ENCODE measurements at places on chromosomes 13 and 19.

GRCh38 chr19:29096896-29097295, 116.1 kb downstream of the UQCRFS1 start:
- no peaks in the 10 kb centered on the region for H3K36me3 ChIP-seq
- no peaks in the 10 kb centered on the region for H3K27me3 ChIP-seq
- no peaks in the 10 kb centered on the region for H3K4me1 ChIP-seq
- no peak overlapping the region for H3K4me3 ChIP-seq
- DNase-seq: no peak

DNA sequence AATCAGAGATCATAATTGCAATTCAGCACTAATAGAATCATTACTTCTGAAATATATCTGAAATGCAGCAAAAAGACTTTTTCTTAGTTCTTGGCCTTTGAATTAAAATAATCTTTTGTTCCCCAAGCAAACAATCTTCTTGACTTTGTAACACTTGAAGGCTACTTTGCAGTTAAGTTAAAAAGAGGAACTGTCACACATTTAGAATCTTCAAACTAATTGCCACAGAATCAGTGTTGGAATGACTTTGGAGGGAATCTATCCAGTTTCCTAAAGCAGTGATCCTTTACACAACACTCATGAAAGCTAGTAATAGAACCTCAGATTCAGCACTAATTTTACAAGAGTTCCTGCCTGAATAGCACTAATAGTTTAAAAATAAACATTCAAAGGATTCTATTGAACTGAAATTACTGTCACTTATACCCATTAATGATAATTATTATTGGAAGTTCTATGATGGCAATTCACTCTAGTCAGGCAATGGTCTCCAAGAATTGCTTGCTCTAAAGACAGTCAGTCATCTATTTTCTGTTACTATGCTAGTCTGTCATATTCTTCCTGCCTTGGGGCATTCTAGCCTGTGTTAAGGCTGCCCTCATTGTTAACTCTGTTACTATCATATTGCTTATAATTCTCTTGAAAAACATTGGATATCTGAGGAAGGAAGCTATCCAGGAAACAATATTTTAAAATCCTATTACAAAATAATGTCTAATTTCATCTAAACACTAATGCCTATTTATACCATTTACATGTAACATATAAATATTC, 362.4 kb downstream of the DIAPH3 start:
- no peak overlapping the region for H3K27ac ChIP-seq
- no peaks in the 10 kb centered on the region for H3K36me3 ChIP-seq
- no peaks in the 10 kb centered on the region for H3K27me3 ChIP-seq
- DNase-seq: no peak
- no peaks in the 10 kb centered on the region for H3K4me1 ChIP-seq

GRCh38 chr13:29978211-29978610, 127.8 kb upstream of the UBL3 start:
- H3K4me1 ChIP-seq: peaks cover 16% of the 10 kb centered on the region
- H3K4me3 ChIP-seq: no peak overlapping the region
- H3K27me3 ChIP-seq: peaks cover 8% of the 10 kb centered on the region
- H3K27ac ChIP-seq: no peak overlapping the region
- no peak for DNase-seq

GRCh38 chr19:49832556-49832955, 14.5 kb downstream of the MED25 start:
- no peaks in the 10 kb centered on the region for H3K4me1 ChIP-seq
- H3K27ac ChIP-seq: no peak overlapping the region
- DNase-seq: no peak
- H3K4me3 ChIP-seq: no peak overlapping the region
- H3K27me3 ChIP-seq: no peaks in the 10 kb centered on the region
- H3K36me3 ChIP-seq: peaks cover 21% of the 10 kb centered on the region

GRCh38 chr13:95676762-95677563, at the start of gene DNAJC3:
DNAJC3 (plus strand) TSS chr13:95677139; CDS start chr13:95677256, 117 bp downstream.
- H3K27me3 ChIP-seq: peaks cover 3% of the 10 kb centered on the region
- H3K4me3 ChIP-seq: peak within 1 kb of the TSS; percentile 93
- peak; percentile 99 for DNase-seq
- H3K36me3 ChIP-seq: peaks cover 16% of the 10 kb centered on the region
- peaks cover 50% of the 10 kb centered on the region for H3K4me1 ChIP-seq

GRCh38 chr19:7869453-7869909, 4.7 kb downstream of the PRR36 start:
- H3K4me3 ChIP-seq: peak overlapping the region; percentile 47
- H3K36me3 ChIP-seq: no peaks in the 10 kb centered on the region
- DNase-seq: peak; percentile 75
- no peak overlapping the region for H3K27ac ChIP-seq

DNA sequence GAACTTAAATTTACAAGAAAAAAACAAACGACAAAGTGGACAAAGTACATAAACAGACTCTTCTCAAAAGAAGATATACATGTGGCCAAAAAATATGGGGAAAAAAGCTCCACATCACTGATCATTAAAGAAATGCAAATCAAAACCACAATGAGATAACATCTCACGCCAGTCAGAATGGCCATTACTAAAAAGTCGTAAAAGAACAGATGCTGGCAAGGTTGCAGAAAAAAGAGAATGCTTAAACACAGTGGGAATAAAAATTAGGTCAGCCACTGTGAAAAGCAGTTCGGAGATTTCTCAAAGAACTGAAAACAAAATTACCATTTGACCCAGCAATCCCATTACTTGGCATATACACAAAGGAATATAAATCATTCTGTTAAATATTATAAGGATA, 132.7 kb downstream of the UGGT2 start:
- no peaks in the 10 kb centered on the region for H3K27me3 ChIP-seq
- no peaks in the 10 kb centered on the region for H3K4me1 ChIP-seq
- no peak overlapping the region for H3K27ac ChIP-seq
- H3K36me3 ChIP-seq: no peaks in the 10 kb centered on the region
- no peak overlapping the region for H3K4me3 ChIP-seq

- H3K27ac ChIP-seq: no peak overlapping the region
- DNase-seq: no peak
- no peak overlapping the region for H3K4me3 ChIP-seq
- no peaks in the 10 kb centered on the region for H3K27me3 ChIP-seq
- peaks cover 55% of the 10 kb centered on the region for H3K36me3 ChIP-seq
Observed at GRCh38 chr13:72751220-72751619, 23.5 kb downstream of the BORA start.

DNA sequence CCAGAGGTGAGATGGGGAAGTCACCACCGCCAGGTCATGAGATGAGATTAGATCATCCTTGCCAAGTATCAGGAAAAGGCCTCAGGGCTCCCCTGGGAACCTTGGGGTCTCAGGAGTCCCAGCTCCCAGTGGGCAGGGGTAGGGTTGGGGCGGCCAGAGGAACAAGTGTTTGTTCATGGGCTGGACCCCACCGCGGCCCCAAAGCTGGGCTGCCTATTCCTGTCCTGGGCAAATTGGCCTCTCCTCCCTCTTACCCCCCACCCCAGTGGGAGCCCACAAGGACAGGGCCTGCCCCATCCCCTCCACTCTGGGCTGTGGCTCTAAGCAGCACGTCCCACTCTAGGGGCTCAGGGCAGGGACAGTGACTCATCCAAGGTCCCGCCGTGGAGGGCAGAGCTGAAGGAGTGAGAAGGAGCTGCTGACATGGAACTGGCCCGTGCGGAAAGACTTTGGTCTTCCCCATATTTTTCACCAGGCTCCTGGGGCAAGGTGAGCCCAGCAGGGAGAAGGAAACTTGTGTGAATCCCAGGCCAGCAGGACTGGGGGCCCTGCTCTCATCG, 4.0 kb upstream of the HCN2 start:
- no peaks in the 10 kb centered on the region for H3K4me1 ChIP-seq
- H3K27ac ChIP-seq: no peak overlapping the region
- DNase-seq: no peak
- H3K27me3 ChIP-seq: peaks cover 10% of the 10 kb centered on the region
- H3K36me3 ChIP-seq: peaks cover 2% of the 10 kb centered on the region

DNA sequence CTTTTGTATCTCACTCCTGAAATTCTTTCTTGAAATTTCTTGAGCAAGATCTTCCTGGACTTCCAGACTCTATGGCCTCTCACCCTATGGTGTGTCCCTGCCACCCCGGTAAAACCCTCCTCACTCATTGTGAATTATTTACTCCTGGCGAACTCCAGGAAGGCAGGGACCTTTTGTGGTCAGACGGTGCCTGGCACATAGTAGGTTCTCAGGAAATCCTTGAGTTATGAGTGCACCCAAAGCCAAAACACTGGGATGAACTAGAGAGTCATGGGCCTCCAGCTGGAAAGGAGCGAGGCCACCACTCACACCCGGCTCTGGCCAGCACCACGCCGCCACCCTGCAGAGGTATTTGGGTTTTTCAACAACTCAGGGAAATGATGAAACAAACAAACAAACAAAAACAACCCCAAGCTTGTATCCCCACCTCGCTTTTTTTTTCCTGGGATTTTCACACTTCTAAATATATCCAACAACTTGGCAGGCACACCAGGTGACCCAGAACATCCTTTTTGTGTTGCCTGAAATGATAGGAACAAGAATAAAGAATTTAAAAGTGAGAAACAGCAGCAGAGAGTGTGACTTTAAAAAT, 11.2 kb downstream of the HPN start:
- DNase-seq: no peak
- no peak overlapping the region for H3K27ac ChIP-seq
- H3K36me3 ChIP-seq: no peaks in the 10 kb centered on the region
- H3K4me3 ChIP-seq: no peak overlapping the region
- no peaks in the 10 kb centered on the region for H3K4me1 ChIP-seq

DNA sequence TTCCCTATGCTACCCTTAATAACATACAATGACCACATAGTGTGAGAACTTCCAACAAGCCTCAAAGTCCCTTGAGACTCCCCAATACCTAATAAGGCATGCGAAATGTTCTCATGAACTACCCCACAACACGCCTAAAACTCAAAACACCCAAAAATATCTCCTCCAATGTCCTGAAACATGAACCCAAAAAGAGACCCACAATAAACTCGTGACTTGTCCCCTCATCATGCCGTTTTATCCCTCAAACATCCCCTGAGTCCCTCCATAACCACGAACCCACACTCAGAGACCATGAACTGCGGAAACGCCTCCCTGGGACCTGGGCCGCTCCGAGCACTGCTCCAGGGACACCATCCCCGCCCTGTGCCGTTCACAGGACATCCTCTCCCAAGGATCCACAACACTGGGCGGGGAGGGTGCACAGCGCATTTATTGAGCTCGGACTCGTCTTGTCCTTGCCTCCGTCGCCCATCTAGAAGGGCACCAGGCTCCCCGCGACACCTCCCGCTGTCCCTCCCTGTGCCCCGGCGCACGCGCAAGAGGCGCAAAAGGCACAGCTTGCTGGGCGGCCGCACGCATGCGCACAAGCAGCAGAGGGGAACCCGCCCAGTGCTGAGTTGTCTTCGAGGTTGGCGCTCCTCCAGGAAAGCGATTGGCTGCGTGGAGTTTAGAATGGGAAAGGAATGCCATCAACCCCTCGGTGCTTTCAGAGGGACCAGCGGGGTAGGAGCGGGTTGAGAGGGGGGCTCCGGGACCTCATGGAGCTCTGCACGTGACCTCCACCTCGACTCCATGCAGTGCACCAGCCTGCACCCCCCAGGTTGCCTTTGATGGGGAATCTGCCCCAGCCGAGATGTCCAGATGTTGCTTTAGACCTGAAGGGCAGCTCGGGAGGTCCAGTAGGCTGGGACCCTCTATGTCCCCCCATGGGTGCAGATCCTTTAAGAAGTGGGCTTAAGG, 8.8 kb downstream of the FXYD3 start:
- peak overlapping the region; percentile 36 for H3K27ac ChIP-seq
- peaks cover 5% of the 10 kb centered on the region for H3K27me3 ChIP-seq
- DNase-seq: peak; percentile 86
- no peaks in the 10 kb centered on the region for H3K36me3 ChIP-seq

DNA sequence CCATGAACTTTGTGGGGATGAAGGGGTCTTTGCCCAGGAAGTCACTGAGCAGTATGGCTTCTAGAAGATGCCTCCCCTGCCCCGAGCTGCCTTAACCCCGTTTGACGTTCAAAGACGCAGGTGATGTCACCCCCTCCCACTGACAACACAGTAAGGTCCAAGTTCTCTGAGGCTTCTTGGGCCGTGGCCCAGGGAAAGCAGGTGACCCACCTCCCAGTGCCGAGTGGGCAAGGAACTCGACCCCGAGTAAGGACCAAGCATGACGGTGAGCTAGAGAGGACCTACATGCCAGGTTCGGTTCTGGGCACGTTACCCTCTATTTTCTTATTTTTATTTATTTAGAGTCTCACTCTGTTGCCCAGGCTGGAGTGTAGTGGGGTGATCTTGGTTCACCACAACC, 81.3 kb downstream of the SLC6A16 start:
- DNase-seq: no peak
- H3K4me3 ChIP-seq: no peak overlapping the region
- H3K27ac ChIP-seq: no peak overlapping the region
- H3K36me3 ChIP-seq: no peaks in the 10 kb centered on the region

DNA sequence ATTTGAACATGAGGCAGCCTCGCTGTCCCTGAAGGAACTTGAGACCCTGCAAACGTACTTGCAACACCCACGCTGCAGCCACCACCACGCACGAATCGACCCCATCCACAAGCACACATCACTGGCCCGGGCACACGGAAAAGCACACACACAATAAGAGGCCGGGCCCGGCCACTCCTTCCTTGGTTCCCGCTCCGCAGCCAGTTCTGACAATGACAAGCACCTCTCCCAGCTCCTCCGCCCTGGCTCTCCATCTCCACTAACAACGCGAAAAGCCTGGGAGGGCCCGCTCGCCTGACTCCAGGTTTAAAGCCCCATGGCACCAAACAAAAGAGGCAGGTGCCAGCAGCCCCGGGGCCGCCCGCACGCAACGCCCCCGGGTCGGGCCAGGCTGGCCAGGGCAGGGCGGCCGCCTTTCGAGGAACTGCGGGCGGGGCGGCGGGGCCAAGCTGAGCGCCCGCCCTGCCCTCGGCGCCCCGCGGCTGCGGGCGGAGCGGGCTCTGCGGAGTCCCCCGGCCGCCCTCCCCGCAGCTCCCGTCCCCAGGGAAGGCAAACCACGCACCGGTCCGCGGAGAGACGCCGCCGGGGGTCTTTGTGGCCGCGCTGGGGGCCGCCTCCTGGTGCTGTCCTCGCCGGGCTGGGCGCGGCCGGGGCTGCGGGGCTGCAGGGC, 495 bp downstream of the DCLK1 start:
- H3K4me3 ChIP-seq: no peak overlapping the region
- no peaks in the 10 kb centered on the region for H3K4me1 ChIP-seq
- H3K27me3 ChIP-seq: peaks cover 28% of the 10 kb centered on the region
- no peak for DNase-seq
- H3K27ac ChIP-seq: no peak overlapping the region

DNA sequence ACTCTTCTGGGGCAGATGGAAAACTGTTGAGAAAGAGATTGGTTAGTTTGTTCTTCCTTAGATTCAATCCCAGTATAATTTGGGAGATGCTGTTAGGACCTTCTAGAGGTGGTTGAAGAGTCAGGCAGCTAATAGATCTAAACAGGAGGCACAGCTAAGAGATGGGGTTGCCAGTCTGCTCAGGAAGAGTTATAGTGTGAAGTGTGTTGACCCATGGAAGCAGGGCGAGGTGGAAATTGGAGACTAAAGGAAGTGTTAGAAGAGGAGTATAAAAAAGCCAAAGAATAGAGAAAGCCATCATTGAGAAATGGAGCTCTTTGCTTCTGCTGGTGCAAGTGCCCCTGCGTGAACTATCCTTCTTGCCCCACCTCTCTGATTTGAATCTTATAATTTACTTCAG, 3.8 kb upstream of the OXGR1 start:
- H3K27me3 ChIP-seq: peaks cover 24% of the 10 kb centered on the region
- no peak for DNase-seq
- no peaks in the 10 kb centered on the region for H3K4me1 ChIP-seq
- H3K4me3 ChIP-seq: no peak overlapping the region

- H3K4me1 ChIP-seq: no peaks in the 10 kb centered on the region
- H3K27me3 ChIP-seq: peaks cover 16% of the 10 kb centered on the region
- H3K4me3 ChIP-seq: no peak overlapping the region
Observed at GRCh38 chr13:95813139-95813538, 136.2 kb downstream of the DNAJC3 start.
